ENCODE measurements at places on chromosomes 5 and 9.

- no peak for DNase-seq
Measured at GRCh38 chr9:92507005-92507404, 24.7 kb upstream of the ASPN start.

DNA sequence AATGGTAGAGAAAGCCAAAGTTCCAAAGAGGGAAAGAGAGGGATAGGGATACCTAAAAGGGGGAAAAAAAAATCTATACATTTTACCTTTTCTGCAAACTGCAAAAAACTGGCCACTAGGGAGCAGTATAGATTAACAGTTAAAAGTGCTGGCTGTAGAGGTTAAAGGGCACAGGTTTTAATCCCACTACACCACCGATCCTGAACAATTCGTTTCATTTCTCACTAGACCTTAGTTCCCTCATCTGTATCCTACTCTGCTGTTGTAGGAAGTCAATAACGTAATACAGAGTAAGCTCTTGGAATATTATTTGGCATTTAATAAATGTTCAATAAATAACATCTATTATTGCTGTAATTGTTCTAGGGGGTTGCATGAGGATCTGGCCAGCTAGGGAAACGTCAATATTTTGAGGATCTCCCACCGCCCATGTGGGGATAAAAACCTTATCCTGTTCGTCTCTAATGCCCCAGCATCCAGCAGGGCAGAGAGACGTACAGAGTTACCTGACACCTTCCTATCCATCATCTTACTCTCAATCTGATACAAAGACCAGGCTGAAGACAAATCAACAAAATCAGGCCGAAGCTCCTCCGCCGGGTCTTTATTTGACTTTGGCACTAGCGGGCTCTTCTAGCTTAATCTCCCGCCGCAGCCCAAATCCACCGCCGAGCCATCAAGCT is 757 bp downstream of the CDC26 start:
- DNase-seq = no peak

GRCh38 chr5:156182174-156182967 is 144.6 kb upstream of the SGCD start:
- DNase-seq = no peak

GRCh38 chr5:94595281-94595840 is 23.0 kb downstream of the KIAA0825 start:
- DNase-seq = no peak

DNA sequence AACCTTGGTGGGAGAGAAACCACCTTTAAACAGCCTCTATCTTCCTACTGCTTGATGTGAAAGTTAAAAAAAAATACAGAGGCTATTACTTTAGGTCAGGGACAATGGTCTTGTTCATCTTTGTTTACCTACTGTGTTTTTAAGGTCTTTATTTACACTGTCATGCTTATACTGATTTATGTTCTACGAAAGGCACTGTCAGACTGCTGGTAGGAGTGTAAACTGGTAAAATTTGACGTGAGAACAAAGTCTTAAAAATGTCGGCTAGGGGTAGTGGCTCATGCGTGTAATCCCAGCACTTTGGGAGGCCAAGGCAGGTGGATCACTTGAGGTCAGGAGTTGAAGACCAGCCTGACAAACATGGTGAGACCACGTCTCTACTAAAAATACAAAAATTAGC is 42.1 kb upstream of the ELOVL7 start:
- no peak for DNase-seq

DNA sequence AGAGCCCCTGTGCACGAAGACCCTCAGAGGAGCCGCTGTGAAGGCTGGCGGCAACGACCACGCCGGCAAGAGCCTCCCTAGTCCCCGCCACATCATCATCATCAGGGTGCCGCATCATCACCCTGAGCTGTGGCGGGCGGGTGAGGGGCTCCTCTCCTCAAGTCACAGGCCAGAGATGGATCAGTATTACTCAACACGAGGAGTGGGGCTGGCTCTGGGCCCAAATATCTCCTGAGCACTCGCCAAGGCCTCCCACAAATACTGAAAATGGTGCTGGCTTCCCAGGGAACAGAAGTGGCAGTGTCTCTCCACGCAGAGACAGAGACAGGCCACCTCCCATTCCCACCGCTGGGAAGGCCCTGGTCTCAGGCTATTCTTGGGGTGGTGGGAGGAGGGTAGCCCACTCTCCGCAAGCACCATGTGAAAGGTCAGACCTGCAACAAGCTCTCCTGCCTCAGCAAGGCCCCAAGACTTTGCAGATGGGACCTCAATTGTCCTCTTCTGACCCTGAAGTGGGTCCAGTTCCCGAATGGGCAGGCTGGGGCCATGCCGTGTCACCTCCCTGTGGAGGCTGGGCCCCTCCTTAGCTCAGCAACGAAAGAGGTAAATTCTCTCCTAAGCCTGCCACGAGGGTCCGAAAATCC is 39.3 kb upstream of the ZNF354A start:
- no peak for DNase-seq

DNA sequence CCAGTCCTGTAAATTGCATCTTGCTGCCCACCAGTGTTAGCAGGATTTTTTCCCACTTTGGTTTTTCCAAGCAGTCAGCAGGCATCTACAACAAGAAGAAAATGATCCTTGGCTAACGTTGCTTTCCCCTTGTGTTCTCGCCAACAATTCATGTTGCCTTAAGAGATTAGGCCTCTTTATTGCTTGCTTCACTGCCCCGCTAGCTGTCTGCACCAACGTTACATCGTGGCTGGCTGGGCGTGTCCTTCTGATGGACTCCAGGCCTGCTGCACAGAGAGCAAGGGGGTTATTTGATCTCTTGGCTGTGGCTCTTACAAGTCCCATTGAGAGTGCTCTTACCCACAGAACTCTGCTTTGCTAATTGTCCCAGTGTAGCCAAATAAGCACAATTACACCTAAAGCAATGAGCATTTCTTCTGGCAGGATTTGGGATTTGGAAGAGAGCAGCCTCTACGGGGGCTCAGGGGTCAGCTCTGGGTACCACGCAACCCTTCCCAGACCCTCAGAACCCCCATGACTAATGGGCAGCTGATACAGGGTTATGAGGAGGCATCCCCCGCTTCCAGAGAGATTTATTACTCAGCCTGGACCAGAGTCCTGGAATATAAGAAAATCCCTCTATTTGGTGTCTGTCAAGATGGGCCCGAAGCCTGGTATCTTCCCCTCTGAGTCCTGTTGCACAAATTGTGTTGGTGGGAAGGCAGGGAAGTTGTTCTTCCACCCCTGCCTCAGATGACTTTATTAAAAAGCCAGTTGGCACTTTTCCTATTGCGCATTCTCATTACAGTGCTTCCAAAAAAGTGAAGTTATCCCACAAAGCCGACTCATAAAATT is 17.6 kb downstream of the DCANP1 start:
- no peak for DNase-seq

GRCh38 chr9:2389404-2389803 is 232.2 kb upstream of the VLDLR start:
- DNase-seq = no peak

DNA sequence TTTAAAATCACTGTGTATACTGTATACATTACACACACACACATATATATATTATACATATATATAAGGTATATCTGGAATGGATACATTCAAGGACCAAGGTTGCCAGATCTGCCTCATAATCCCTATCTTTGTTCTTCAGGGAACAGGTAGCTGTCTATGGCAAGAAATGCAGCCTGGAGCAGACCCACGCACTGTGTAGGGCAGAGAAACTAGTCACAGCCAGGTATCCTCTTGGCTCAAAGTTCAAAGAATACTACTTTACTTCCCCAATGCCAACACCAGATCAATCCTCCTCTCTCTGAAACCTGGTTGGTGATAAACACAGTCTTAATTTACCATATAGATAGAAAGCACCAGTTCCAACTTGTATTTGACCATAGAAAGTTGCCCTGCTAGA is 313.6 kb downstream of the PRELID2 start:
- DNase-seq = no peak

GRCh38 chr5:65382582-65382981 is 99.1 kb downstream of the ADAMTS6 start:
- no peak for DNase-seq

DNA sequence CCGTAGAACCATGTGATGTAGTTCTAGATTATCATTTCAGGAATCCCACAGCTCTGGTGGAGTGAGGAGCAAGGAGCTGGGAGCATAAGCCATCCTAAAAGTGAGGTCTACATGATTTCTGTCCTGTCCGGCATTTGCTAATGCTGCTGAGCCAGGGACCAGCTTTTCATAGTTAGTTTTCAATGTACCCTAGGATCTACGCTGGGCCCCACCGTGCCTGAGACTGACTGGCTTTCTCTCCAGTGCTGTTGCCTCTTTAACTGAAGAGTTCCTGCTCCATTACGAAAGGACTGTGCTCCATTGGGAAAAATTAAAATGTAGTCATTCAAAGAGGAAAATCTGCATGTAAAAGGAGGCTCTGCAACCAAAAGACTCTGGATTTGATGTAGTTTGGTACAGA is 634.8 kb downstream of the DMRTA1 start:
- DNase-seq = no peak

DNA sequence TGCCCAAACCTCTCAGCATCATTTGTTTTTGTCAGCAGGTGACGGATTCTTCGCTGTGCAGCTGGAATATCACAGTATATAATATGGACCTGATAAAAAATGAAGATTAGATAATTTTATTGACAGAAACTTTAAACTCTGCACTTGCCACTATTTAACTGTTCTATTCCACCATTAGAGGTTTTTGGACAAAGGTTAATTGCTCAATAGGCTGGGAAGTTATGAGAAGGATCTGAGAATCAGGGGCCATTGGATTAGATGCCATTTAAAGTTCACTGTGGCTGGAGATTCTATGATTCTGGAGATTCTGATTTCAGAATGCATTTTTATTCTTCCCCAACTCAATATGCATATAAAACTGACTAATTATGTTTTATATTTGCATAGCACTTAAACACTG is 59.8 kb upstream of the ANXA1 start:
- no peak for DNase-seq

GRCh38 chr5:73380041-73380440 is 68.5 kb downstream of the FOXD1 start:
- no peak for DNase-seq

GRCh38 chr9:27572566-27572917 is 739 bp downstream of the C9orf72 start:
- DNase-seq = peak; percentile 91

DNA sequence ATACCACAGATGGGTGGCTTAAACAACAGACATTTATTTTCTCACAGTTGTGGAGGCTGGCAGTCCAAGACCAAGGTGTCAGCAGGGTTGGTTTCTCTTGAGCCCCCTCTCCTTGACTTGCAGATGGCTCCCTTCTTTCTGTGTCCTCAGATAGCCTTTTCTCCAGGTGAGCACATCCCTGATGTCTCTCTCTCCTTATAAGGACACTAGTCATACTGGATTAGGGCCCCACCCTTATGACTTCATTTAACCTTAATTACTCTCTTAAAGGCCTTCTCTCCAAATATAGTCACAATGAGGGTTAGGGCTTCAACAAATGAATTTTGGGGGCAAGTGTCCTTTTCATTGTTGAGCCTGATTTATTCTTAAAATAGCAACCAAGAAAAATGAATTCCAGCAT is 14.7 kb downstream of the PTGER4 start:
- DNase-seq = no peak

- no peak for DNase-seq
Measured at GRCh38 chr5:79025054-79025472, 40.0 kb upstream of the ARSB start.

- no peak for DNase-seq
Measured at GRCh38 chr5:51386916-51387883, 4.0 kb downstream of the ISL1 start.

- DNase-seq = peak; percentile 29
Measured at GRCh38 chr5:1111727-1112289, at the start of gene SLC12A7. Gene SLC12A7, minus strand, starts transcription at chr5:1112063. Its CDS starts 72 bp downstream, at chr5:1111991.

- DNase-seq = no peak
Measured at GRCh38 chr9:13689925-13690324, 410.4 kb upstream of the MPDZ start.

- no peak for DNase-seq
Measured at GRCh38 chr5:178320281-178320855, 87.8 kb upstream of the PHYKPL start.

GRCh38 chr9:15521254-15521653 is 10.5 kb upstream of the PSIP1 start:
- DNase-seq = no peak

- no peak for DNase-seq
Measured at GRCh38 chr5:56099346-56099745, 104.6 kb upstream of the IL6ST start.

GRCh38 chr9:91416096-91416712 is 7.4 kb downstream of the NFIL3 start:
- DNase-seq = peak; percentile 47

- no peak for DNase-seq
Measured at GRCh38 chr9:80197661-80198060, 625.9 kb downstream of the TLE4 start.

Data from T-helper 2 cell (primary cell).